ENCODE measurements at places on chromosomes 2 and 18. TPM values are rescaled to one million over a fixed set of nuclear protein-coding genes. Genes with fewer than 3 reads are reported as not detected.

NBEAL1 gene
- polyA plus RNA-seq, result 11.4 TPM

GAREM1 gene
- 10.6 TPM for polyA plus RNA-seq

SPATA3 gene
- polyA plus RNA-seq, result not detected

ZNF396 gene
- 6.4 TPM for polyA plus RNA-seq

CYRIA gene
- polyA plus RNA-seq, result 3.4 TPM

EPG5 gene
- 33.2 TPM for polyA plus RNA-seq

TMEM237 gene
- polyA plus RNA-seq, result 60.0 TPM

POTEJ gene
- not detected for polyA plus RNA-seq

AGXT gene
- 0.15 TPM for polyA plus RNA-seq

CPO gene
- polyA plus RNA-seq, result 2.0 TPM
